ENCODE measurements at places on chromosomes 7 and 10. TPM values are rescaled to one million over a fixed set of nuclear protein-coding genes. Genes with fewer than 3 reads are reported as not detected.

The HTRA1 gene
- 150 TPM for total RNA-seq

The OR2A42 gene
- 0.10 TPM for total RNA-seq

The SCART1 gene
- 1.7 TPM for total RNA-seq

The GSTO2 gene
- total RNA-seq = 4.4 TPM

The KCNH2 gene
- 14.4 TPM for total RNA-seq

The ARPC1A gene
- 82.4 TPM for total RNA-seq

The SLC18A3 gene
- 1.9 TPM for total RNA-seq

Data from spinal cord (tissue), 10 donors.